ENCODE measurements at places on chromosomes 1 and 21.

DNA sequence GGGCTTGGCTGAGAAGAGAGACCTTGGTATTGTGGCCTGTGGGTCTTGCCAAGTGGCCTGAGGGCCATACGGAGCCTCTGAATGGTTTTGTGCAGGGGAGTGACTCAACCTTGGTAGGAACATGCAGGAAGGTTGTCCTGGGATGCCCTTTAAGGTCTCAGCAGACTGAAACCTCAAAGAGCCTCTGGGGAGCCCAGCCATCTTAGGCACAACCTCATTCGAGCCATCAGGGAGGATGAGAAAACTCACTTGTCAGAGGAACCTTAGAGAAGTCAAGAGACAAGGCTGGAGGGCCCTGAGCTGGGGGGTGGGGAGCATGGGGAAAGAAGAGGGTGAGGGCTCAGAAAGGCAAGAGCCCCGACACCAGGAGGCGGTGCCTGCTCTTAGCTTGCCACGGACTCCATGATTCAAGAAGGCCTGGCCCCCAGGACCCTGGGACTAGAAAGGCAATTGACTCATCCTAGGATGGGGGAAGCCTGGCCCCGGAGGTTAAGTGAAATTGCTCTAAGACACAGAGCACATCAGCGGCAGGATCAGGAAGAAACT, 13.0 kb downstream of the IFI6 start:
- DNase-seq: peak; percentile 11

- no peak for DNase-seq
Observed at GRCh38 chr1:209207126-209207700, 376.3 kb upstream of the CAMK1G start.

DNA sequence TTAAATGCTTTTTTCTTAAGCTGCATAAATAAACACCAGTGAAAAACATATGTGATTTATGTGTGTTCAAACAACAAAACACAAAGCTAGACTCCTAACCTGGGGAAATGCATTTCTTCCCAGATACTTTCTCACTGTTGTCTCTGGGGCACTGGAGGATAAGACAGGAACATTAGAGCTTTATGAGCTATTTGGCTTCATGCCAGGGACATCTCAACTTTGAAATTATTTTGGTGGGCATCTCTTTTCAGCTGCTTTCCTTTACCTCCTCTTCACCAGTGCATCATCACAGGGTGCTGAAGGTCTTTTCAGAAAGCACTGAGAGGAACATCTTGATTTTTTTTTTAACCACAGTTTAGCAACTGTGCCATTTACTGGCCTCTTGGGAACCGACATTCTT, 212.9 kb downstream of the DNM3 start:
- no peak for DNase-seq

DNA sequence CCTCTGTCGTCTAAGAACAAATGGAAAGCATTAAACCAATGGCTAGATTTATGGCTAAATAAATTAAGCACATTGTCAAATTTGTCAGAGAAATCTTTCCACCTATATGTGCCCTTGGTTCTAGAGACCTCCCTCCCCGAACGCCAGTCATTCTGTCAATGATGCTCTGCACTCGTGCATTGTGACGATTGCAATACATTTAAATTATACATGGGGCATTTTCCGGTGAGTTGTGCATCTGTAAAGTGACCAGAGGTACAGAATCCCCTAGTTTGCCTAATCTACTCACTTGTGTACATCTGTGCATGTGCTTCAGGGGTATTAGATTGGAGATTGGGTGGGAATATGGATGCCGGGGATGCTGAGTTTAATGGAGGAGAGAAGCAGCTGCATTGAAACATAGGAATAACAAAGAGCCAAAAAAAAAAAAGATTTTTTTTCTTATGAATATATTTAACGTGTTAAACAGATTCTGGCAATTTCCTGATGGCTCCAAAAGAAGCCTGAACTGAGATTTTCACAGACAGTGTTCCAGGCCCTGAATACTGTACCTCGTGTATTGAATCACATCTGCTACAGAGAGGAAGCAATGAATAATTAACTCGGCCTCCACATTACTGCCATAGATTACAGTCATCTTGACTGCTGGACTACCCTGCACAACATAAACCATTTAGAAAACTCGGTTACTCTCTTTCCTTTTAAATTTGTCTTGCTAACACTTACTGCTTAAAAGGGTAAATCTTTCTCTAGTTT, 149.0 kb upstream of the C1orf87 start:
- DNase-seq: no peak

- DNase-seq: no peak
Observed at GRCh38 chr1:192260076-192260475, 56.7 kb upstream of the RGS21 start.

DNA sequence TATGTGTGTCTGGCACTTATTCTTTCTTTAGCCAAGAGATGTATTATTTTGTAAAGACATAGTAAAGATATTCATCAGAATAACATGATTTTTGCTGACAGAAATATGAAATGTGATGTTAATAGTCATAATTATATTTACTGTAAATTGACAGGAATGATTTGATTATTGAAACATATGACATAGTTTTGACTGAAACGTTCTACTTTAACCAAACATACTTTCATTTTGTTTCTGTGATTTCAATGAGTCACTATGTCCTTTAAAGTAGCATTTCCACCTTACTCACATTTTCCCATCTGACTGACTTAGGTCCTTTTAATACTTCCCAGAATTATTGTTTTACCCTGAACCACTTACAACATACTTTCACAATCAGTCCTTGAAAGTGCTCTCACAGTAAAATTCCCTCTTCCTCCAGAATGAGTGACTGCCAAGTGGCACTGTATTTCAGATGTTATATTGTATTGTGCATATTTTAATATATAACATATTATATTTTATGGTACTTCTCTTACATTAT, 437.9 kb downstream of the NCAM2 start:
- no peak for DNase-seq

- peak; percentile 92 for DNase-seq
Observed at GRCh38 chr1:205711105-205712048, 31.1 kb upstream of the SLC45A3 start.

DNA sequence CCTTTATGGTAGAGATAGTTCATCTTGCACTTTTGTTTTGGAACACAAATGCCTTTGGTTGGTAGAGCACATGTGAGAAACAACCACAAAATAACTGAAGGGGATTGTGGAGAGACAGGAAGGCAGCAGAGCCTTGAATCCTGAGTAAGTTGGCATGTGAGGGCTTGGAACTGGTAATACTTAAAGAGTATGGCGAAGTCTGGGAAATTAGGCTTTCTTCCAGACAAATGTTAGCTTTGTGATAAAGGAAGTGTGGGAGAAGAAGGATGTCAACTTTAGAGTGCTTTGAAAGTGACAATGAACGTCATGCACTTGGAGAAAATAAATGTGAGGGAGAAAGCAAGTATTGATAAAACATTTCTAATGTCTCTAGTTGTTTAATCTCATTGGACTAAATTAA, 476.3 kb upstream of the ZRANB2 start:
- no peak for DNase-seq

GRCh38 chr1:171852272-171852671, 11.0 kb downstream of the DNM3 start:
- DNase-seq: no peak

DNA sequence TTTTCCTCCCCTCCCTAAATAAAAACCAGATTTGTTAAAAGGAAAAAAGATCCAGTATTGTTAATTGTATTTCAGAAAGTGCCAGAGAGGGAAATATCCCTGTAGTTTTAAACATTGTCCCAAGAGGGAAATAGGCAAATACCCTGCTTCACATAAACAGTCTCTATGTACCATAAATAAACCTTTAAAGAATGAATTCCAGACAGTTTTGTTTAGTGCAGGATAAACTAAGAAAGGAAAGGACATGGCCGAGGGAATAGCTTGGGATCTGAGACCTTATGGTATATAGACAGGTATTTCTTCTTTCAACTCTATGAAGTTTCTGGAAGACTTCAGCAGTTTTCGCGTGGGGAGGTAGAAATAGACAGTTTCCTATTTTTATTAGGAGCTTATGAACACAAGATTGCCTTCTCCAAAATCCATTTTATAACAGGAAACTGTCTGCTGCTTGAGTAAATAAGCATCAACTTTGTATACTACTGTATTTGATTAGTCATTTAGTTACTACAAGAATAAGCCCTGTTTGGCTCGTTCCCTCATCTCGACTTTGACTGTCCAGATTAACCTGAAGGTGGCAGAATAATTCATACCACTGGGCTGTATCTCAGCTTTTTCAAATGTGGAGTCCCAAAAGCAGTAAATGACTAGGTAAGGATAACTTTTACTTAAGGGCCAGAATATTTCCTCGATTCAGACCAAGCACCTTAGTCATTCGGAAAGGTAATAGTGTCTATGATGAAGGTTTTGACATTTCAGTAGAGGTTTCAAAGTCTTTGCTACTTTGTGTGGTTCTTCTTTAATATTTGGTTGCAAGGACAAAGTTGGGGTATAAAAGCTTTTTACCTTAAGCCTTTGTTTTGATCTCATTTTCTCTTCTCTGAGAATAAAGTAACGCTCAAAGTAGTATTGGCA, 177.5 kb downstream of the VPS13D start:
- peak; percentile 79 for DNase-seq

- no peak for DNase-seq
Observed at GRCh38 chr1:222310836-222311235, 237.1 kb downstream of the HHIPL2 start.

DNA sequence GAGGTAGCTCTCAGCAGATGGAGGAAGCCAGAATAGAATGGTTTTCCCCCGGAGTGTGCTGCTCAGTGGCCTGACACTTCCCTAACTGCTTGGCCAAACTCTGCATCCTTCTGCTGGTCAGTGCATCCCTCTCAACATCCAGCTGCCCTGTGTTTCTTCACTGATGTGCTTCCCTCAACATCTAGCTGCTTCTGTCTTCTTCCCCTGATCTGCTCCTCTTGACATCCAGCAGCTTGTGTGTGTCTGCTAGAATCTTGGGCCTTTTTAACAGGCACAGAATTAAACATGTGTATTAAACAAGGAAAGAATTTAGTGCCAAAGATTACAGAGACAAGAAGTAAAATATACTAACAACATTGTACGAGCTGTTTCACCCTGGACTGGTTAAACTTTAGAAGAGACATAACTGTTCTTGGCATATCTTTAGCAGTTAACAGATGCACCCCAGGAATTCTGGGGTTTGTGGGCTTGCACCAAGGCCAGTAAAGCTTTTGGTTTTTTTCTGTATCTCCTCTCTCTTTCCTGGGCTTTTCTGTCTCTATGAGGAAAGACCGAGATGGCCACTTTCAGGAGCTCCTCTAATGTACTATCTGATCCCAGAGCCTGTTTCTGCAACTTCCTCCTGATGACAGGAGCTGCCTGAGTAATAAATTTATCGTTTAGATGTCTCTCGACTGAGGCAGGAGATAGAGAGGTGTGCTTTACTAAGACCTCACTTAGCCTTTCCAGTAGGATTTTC, 34.8 kb upstream of the HSD3B1 start:
- no peak for DNase-seq

DNA sequence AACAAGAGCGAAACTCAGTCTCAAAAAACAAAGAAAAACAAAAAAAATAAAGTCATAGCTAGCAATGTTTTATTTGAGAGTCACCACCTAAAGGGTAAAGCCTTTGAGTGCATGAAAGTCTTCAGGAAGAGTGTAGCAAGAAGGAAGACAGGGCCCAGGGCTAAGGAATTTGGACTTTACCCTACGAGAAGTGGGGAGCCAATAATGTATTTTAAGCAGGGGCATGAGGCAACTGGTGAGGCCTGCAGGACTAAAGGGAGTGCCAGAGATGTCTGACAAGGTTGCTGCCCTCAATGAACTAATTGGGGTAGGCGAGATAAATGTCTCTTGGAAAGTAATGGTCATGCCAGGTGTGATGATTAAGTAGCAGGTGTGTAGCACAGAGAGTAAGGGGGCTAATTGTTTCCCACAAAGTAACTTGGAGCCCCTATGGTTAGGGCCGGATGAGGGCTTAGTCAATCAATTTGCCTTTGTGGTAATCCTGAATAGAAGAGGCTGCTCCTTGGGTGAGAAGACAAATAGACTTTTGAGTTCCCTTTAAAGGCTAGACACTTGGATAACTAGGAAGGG, 31.6 kb upstream of the CACNA1E start:
- DNase-seq: peak; percentile 38

DNA sequence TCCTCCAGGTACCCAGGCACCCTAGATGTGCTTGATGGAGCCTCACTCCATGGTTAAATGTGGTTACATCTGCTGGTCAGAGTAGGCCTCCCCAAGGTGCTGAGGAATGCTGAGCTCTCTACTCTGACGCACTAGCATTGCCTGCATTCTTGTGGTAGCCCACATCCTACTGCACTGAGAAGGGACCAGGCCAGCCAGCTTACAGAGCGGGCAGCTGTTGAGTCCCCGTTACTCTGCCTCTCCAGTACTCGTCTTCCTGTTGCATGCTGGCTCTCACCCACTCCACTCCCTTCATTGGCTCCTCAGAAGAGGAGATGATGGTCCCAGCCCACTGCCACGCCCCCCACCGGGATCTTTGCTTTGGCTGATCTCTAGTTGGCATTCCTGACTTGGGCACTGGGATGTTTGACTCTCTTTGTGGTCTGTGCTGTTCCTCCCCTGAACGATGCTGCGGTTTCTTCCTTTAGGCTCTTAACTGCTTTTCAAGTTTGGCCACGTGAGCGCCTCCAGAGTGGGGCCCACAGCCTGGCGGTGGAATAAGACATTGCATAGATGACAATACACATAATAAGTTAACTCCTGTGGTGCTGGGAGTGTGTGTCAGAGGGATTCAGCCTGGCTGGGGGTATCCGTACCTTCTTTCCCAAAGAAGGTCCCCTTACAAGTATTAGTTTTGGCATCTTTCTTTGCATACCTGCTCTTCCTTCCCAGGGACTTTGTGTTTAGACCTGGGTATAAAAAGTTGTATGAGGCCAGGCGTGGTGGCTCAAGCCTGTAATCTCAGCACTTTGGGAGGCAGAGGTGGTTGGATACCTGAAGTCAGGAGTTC, 18.6 kb downstream of the AZIN2 start:
- DNase-seq: peak; percentile 76

- DNase-seq: no peak
Observed at GRCh38 chr1:64848803-64849202, 103.9 kb downstream of the RAVER2 start.

DNA sequence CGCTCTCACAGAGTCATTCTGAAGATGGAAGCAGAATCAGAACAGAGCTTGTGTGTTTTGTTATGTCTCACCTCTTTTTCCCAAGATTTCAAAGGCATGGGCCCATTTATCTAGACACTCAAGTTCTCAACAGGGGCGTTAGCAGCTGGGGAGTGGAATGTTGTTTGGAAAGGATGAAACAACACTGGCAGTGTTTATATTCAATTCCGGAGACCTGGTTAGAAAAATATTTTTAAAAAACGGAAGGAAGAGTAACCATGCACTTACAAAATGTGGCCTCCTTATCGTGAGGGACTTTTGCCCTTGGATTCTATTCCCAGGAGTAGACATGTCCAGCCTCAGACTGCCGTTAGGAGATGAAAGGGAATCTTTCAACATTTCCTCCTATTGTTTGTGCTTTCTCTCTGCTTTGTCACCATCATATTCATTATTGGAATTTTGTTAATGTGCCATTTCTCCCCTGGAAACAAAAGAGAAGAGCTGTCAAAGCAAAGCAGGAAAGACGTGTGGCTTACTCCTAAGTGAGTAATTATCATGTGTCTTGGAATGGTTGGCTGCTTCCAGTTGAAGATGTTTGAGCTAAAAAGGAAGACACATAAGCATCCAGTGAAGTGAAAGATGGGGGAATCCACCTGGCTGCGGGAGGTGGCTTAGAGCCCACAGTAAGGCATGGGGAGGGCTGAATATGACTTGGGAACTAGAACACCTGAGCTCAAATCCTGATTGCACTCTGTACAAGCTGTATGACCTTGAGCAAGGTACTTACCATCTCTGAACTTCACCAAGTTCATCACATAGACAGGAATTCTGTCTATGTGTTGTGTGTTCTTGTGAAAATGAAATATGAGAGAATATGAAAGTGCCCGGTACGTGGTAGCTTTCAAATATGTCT, 71.7 kb upstream of the JUN start:
- DNase-seq: no peak

- DNase-seq: no peak
Observed at GRCh38 chr1:18069903-18070302, 37.7 kb upstream of the IGSF21 start.
